ENCODE measurements at places on chromosomes 6 and 20. TPM values are rescaled to one million over a fixed set of nuclear protein-coding genes. Genes with fewer than 3 reads are reported as not detected.

The KCNK16 gene
- total RNA-seq: not detected

The ATXN1 gene
- 34.8 TPM for total RNA-seq

The SPTLC3 gene
- 7.3 TPM for total RNA-seq

The ACOT13 gene
- 13.7 TPM for total RNA-seq

The OPRL1 gene
- 0.34 TPM for total RNA-seq

The PAQR8 gene
- 1.5 TPM for total RNA-seq

The PTGIS gene
- total RNA-seq: not detected

The SLPI gene
- total RNA-seq: 458 TPM

The QKI gene
- total RNA-seq: 118 TPM
